Breast epithelium (tissue), 4 donors: ENCODE measurements at places on chromosomes 5 and 9. TPM values are rescaled to one million over a fixed set of nuclear protein-coding genes. Genes with fewer than 3 reads are reported as not detected.

DNA sequence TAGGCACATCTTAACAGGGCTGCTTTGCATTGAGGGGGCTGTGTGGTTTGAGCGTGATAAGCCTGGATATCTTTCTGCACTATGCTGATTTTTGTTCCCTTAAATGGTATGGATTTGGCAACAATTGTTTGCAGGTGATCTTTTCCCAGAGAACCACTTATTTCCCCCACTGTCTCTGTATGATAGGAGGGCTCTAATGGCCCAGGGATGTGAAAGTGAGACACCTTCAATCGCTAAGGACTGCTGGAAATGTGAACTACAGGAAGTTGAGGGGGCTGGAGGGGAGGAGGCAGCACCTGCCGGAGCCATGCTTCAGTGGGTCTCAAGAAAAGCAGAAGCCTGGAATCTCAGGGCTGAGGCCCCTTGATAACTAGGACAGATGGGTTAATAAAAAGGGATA is 29.4 kb downstream of the SYK start:
- no peaks in the 10 kb centered on the region for H3K4me1 ChIP-seq
- H3K27me3 ChIP-seq, result no peaks in the 10 kb centered on the region
- H3K27ac ChIP-seq, result no peak overlapping the region
- H3K36me3 ChIP-seq, result no peaks in the 10 kb centered on the region
- DNase-seq, result no peak

- no peak for DNase-seq
- no peaks in the 10 kb centered on the region for H3K27me3 ChIP-seq
- H3K36me3 ChIP-seq, result no peaks in the 10 kb centered on the region
- no peak overlapping the region for H3K27ac ChIP-seq
- no peaks in the 10 kb centered on the region for H3K4me1 ChIP-seq
These were observed 41.2 kb downstream of the COL5A1 start for GRCh38 chr9:134682651-134683364.

The IFNB1 gene
- not detected for total RNA-seq

The SHC3 gene
- total RNA-seq, result 6.7 TPM

The PHYHD1 gene
- total RNA-seq, result 24.3 TPM

DNA sequence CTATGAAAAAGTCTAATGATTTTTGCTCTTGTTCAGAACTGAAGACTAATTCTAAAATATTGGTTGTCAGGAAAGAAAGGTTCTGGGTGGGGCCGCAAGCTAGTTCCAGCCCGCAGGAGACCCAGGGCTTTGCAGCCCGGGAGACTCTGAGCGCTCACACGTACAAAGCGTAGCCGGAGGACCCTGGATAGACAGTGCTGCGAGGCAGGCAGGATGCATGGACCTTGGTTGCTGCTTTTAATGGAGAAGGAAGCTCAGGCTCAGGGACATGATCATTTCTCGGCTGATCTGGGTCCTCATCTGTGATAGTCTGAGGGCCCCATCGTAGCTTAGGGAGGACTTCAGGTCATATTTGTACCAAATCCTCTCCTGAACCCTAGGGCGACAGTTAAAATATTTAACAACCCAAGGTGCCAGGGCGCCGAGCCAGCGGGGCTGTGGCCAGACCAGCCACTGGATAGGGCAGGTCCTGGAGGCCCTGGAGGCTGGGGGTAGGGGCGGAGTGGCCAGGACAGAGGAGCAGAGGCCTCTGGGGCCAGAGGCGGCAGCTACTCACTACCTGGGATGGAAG is 70.1 kb upstream of the UNC5A start:
- DNase-seq, result no peak
- no peaks in the 10 kb centered on the region for H3K27me3 ChIP-seq
- no peak overlapping the region for H3K4me3 ChIP-seq
- no peaks in the 10 kb centered on the region for H3K4me1 ChIP-seq
- no peak overlapping the region for H3K27ac ChIP-seq
- no peaks in the 10 kb centered on the region for H3K36me3 ChIP-seq

- peak overlapping the region; percentile 14 for H3K4me3 ChIP-seq
- H3K27me3 ChIP-seq, result no peaks in the 10 kb centered on the region
- peaks cover 5% of the 10 kb centered on the region for H3K4me1 ChIP-seq
These were observed 53.2 kb downstream of the USP20 start for GRCh38 chr9:129888293-129889121.

- no peaks in the 10 kb centered on the region for H3K36me3 ChIP-seq
- no peak overlapping the region for H3K27ac ChIP-seq
- peak overlapping the region; percentile 32 for H3K4me3 ChIP-seq
- no peaks in the 10 kb centered on the region for H3K27me3 ChIP-seq
- no peak for DNase-seq
- no peaks in the 10 kb centered on the region for H3K4me1 ChIP-seq
These were observed 160.0 kb downstream of the RMI1 start for GRCh38 chr9:84140535-84141101.

The PAXX gene
- total RNA-seq, result 66.2 TPM

The F2RL2 gene
- total RNA-seq, result 3.4 TPM

The SURF6 gene
- total RNA-seq, result 23.3 TPM

- no peaks in the 10 kb centered on the region for H3K4me1 ChIP-seq
- no peak overlapping the region for H3K4me3 ChIP-seq
- DNase-seq, result no peak
- peaks cover 7% of the 10 kb centered on the region for H3K36me3 ChIP-seq
These were observed 69.7 kb downstream of the PHF2 start for GRCh38 chr9:93645921-93646639.

- peak overlapping the region; percentile 9 for H3K27ac ChIP-seq
- no peaks in the 10 kb centered on the region for H3K27me3 ChIP-seq
- no peaks in the 10 kb centered on the region for H3K36me3 ChIP-seq
- H3K4me3 ChIP-seq, result no peak overlapping the region
These were observed 416.8 kb downstream of the NFIB start for GRCh38 chr9:13896922-13897835.

DNA sequence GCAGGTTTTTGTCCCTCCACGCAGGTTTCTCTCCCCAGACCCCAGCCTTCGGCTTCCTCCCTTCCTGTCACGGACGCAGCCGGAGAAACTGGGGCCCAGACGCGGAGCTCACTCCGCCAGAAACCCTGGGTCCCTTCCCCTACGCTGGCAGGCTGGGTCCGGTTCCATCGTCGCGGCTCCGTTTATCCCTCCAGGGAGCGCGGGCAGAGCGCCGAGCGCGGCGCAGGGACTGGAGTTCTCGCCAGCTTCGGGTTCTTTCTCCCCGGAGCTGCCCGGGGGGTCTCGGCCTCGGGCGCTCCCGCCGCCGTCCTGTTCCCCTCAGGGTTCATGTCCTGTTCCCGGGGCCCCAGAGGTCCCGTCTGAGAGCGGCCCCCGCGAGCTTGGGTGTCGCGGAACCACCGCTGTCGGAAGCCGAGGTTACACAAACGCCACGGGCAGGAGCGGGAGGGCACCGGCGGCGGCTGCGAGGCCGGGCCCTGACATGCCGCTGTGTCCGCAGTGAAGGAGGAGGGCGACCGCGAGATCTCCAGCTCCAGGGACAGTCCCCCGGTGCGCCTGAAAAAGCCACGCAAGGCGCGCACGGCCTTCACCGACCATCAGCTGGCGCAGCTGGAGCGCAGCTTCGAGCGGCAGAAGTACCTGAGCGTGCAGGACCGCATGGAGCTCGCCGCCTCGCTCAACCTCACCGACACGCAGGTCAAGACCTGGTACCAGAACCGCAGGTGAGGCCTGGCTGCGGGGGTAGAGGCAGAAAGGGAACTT is 4.6 kb downstream of the BARHL1 start:
- H3K4me3 ChIP-seq, result no peak overlapping the region
- H3K27me3 ChIP-seq, result peaks cover 24% of the 10 kb centered on the region
- DNase-seq, result no peak
- H3K4me1 ChIP-seq, result no peaks in the 10 kb centered on the region
- no peak overlapping the region for H3K27ac ChIP-seq
- H3K36me3 ChIP-seq, result no peaks in the 10 kb centered on the region

The SLC46A2 gene
- not detected for total RNA-seq

DNA sequence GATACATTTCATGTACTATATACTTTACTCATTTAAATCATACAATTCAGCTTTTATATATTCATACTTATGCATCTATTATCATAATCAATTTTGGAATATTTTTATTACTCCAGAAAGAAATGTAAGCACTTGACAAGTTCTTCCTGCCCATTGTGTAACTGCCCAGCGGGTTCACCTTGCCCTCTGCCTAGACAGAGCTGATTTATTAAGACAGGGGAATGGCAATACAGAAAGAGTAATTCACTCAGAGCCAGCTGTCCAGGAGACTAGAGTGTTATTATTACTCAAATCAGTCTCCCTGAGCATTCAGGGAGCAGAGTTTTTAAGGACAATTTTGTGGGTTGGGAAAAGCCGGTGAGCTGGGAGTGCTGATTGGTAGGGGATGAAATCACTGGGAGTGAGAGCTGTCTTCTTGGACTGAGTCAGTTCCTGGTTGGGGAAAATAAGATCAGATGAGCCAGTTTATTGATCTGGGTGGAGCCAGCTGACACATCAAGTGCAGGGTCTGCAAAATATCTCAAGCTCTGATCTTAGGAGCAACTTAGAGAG is 16.1 kb upstream of the SPIN1 start:
- H3K27ac ChIP-seq, result no peak overlapping the region
- no peaks in the 10 kb centered on the region for H3K4me1 ChIP-seq
- no peak for DNase-seq
- H3K36me3 ChIP-seq, result no peaks in the 10 kb centered on the region

The NUDT12 gene
- total RNA-seq, result 11.8 TPM

- no peaks in the 10 kb centered on the region for H3K4me1 ChIP-seq
- H3K27me3 ChIP-seq, result no peaks in the 10 kb centered on the region
- H3K27ac ChIP-seq, result no peak overlapping the region
- no peak overlapping the region for H3K4me3 ChIP-seq
These were observed 54.0 kb downstream of the SECISBP2 start for GRCh38 chr9:89372230-89372816.

The TXNDC8 gene
- total RNA-seq, result not detected

GRCh38 chr9:17137566-17137965 is 2.7 kb downstream of the CNTLN start:
- no peak overlapping the region for H3K27ac ChIP-seq
- H3K27me3 ChIP-seq, result no peaks in the 10 kb centered on the region
- no peak for DNase-seq
- no peak overlapping the region for H3K4me3 ChIP-seq

The NIM1K gene
- total RNA-seq, result 0.33 TPM

The PCDHGA4 gene
- total RNA-seq, result 5.3 TPM

The CD180 gene
- total RNA-seq, result 4.6 TPM

The NTNG2 gene
- total RNA-seq, result 1.9 TPM

DNA sequence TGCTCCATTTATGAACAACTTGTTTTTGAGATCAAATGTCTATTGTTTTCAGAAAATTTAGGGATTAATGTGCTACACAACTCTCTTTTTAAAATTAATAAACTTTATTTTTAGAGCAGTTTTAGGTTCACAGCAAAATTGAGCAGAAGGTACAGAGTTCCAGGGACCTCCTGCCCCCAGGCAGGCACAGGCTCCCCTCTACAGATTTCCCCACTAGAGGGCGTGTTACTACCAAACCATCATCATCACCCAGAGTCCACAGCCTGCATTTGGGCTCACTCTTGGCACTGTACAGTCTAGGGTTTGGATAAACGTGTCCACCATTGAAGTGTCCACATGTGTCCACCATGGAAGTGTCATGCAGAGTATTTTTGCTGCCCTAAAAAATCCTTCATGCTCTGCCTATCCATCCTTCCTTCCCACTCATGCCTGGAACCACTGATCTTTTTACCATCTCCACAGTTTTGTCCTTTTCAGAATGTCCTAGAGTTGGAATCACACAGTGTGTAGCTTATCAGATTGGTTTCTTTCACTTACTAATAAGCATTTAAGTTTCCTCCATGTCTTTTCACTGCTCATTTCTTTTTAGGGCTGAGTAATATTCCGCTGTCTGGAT is 61.7 kb downstream of the MRPL36 start:
- no peak overlapping the region for H3K4me3 ChIP-seq
- H3K27ac ChIP-seq, result no peak overlapping the region
- H3K4me1 ChIP-seq, result no peaks in the 10 kb centered on the region
- no peak for DNase-seq
- no peaks in the 10 kb centered on the region for H3K27me3 ChIP-seq

- H3K36me3 ChIP-seq, result no peaks in the 10 kb centered on the region
- DNase-seq, result no peak
- no peak overlapping the region for H3K27ac ChIP-seq
- H3K27me3 ChIP-seq, result no peaks in the 10 kb centered on the region
These were observed 463.5 kb upstream of the RGMB start for GRCh38 chr5:98309785-98310598.

DNA sequence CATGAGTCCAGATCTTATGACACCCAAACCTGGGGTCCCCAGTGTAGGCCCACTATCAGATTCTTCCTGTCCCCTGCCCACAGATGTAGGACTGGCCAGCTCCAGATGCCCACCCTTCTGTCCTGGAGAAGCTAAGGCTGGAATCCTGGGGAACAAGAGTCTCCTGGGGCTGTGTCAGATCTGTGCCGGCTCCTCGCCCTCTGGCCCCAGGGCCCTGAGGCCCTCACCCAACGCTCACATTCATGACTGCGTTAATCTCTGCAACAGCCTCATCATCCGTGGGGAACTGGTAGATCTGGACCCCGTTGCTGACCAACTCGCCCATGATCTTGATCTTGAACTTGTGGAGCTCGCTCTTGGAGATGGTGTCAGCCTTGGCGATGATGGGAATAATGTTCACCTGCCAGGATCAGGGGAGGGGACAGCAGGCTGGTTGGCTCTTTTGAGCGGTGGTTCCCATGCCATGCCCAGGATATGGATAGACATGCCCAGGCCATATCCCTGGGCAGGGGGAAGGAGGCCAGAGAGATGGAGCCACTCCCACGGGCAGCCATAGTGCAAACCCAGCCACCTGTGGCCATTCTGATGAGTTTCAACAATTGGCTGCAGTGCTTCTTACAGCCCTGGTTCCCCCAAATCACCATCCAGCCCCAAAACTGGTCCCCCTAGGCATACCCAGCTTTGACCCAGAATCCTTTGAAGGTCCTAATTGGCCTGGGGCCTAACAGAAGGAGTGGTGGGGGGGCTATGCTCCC is 14.6 kb downstream of the SEPTIN8 start:
- no peak overlapping the region for H3K4me3 ChIP-seq
- peaks cover 2% of the 10 kb centered on the region for H3K4me1 ChIP-seq
- H3K27ac ChIP-seq, result no peak overlapping the region
- no peaks in the 10 kb centered on the region for H3K36me3 ChIP-seq
- peak; percentile 8 for DNase-seq

- no peak overlapping the region for H3K4me3 ChIP-seq
- no peaks in the 10 kb centered on the region for H3K36me3 ChIP-seq
- no peaks in the 10 kb centered on the region for H3K27me3 ChIP-seq
- DNase-seq, result no peak
- H3K27ac ChIP-seq, result peak overlapping the region; percentile 27
- H3K4me1 ChIP-seq, result no peaks in the 10 kb centered on the region
These were observed 180.0 kb upstream of the KLF9 start for GRCh38 chr9:70594386-70594944.
